Ammon's horn (tissue), 1 donor: ENCODE measurements at places on chromosomes 7 and 10.

DNA sequence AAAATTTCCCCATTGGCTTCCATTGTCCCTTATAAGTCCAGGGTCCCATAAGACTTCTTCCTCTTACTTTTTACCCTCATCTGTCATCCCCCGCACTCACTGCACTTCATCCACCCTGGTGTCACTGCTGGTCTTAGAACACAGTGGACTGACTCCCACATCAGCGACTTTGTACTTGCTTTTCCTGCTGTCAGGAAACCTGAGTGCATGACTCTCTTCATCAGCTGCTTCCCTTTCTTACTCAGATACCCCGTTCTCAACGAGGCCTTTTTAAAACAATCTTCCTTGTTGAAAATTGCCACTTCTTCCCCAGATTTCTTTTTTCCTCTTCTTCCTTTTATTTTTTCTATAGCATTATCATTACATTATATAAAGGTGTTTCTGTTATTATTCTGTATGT is 305.4 kb downstream of the SDK1 start:
- DNase-seq, result no peak

GRCh38 chr10:60351191-60351853 is 38.4 kb downstream of the ANK3 start:
- DNase-seq, result peak; percentile 68

DNA sequence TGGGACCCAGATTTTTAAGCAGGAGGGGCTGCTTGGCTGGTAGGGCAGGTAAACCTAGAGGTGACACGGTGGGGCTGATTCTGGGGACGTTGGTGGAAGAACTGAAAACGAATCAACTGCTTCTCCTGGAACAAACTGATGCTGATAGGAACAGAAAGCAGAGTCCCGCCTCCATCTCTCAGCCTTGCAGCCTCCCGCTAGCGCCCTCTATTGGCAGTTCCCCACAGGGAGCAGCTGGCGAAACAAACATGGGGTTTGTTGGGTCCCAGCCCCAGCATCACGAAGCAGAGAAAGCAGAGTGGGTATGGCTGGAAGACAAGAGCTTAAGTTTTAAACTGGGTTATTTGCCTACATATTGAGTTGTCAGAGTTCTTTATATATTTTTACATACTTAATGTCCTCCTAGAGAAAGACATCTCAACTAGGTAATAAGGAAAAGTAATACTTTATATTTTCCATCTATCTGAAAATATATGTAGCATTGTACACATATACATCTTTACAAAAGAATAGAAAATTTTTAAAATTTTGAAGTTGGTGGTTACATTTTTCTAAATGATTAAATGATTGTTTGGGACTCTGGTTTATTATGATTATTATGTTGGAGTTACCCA is 42.3 kb upstream of the FOXI2 start:
- DNase-seq, result no peak

GRCh38 chr7:101265622-101266516 is 21.0 kb upstream of the FIS1 start:
- DNase-seq, result no peak

DNA sequence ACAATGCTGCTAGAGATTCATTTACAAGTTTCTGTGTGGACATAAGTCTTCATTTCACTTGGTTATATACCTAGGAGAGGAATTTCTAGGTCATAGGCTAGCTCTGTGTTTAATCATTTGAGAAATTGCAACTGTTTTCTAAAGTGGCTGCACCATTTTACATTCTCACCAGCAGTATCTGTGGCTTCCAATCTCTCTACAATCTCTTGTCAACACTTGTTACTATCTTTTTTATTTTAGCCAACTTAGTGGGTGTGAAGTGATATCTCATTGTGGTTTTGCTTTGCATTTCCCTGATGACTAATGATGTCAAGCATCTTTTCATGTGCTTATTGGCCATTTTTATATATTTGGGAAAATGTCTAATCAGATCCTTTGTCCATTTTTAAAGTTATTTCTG is 53.0 kb upstream of the DRGX start:
- DNase-seq, result no peak

- peak; percentile 63 for DNase-seq
Observed at GRCh38 chr10:99711129-99711719, 20.7 kb downstream of the COX15 start.

- no peak for DNase-seq
Observed at GRCh38 chr7:119967221-119967620, 305.8 kb upstream of the KCND2 start.

DNA sequence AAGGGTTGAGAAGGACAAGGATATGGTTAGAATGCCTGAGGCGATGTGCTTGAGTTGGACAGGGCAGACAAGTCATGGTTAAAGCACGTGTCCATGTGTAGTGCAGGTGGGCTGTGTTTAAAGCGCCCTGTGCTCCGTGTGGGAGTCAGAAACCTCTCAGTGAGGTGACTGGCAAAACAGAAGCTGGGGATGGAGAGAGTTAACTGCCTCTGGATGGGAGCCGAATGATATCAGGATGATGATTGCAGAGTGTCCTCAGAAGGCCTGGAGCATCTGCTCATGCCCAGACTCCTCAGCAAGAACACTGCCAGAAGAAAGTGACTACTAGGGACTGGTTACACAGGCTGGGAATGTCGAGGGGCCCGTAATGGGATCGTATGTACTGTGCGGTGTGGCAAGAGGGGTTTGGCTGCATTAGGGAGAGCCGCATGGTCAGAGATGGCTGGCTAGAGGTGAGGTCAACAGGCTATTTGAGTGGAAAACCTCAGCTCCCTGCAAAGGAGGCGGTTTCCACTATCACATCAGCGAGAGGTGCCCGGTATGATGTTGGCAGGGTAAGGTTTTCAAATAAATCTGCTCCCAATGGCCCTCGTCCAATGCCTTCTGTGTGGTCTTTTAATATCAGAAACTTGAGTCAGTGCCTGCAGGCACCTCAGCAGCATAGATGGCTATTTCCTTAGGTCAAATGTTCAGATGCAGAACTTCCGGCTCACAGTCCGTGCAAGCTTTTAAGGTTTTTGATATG is 26.1 kb upstream of the MRC1 start:
- DNase-seq, result peak; percentile 29

DNA sequence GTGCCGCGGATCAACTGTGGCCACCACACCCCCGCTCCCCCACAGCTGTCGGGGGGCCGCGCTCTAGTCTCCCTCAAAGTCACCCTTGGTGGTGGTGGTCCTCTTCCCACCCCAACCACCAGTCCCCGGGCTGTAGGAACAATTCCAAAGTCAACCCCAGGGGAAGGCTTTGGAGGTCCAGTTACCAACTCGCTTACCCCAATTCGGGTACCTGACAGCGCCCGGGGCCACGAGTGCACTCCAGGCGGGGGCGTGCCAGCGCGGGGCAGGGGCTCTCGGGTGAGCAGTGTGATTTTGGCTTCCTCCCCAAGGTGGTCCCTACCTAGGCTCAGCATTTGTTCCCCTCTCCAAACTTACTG is 584 bp upstream of the ZMIZ1 start:
- no peak for DNase-seq

DNA sequence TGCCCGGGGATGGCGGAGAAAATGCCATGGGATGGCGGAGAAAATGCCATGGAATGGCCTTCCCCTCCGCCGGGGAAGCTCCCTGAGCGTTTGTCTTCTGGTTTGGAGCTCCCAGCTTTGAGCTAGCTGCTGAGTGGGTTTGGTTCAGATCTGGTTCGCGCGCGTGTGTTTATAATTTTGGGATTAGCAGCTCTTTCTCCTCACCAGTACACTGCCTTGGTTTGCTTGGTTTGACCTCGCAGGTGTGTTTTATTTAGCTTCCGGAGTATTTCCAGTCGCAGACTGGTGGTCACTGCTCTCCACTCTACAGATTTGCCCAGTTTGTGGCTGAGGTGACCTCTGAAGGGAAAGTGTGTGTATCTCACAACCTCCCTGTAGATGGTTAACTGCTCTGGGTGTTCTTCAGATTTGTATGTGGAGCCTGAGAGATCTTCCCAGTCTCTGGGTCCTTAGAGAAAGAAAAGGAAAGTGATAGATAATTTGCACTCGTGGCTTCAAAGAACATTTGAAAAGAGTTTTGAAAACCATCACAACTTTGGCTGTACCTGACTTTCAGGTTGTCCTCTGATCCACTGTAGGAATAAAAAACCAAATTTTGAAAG is 597 bp downstream of the ZNF277 start:
- DNase-seq, result no peak

DNA sequence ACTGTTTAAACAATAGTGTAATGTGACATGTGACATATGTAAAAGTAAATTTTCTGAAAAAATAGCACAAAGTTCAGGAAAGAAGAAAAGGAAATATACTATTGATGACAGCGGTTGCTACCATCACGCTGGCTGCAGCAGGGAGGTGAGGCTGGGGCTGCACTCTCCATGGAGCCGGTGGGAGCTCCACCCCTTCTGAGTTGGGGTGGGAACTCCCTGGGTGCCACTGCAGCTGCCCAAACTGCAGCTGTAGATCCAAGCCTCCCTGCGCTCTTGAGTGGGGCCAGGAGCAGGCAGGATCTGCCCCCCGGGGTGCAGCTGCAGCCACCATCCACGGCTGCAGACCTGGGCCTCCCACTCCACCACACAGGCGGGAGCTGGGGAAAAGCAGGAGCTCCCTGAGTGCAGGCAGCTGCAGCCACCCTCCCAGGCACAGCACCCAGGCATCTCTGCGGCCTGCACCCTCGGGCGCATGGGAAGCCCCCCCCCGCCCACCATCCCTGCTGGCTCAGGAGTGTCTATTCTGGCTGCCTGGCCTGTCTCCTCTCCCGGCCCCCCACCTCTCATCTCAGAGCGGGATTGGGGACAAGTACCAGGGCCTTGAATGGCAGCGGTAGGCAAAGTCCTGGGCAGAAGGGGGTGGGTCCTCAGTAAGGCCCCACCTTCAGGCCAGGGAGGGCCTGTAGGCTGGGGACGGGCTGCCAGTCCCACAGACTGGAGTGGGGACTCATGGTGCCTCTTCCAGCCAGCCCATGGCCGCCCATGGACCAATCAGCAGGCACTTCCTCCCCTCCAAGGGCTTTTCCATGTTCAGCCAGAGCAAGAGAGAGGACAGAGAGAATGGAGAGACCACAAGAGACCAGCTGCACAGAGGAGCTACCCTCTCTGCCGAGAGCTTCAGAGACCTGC is 50.1 kb downstream of the TNS3 start:
- DNase-seq, result no peak

- DNase-seq, result peak; percentile 52
Observed at GRCh38 chr10:13608246-13608853, 21.6 kb downstream of the PRPF18 start.

DNA sequence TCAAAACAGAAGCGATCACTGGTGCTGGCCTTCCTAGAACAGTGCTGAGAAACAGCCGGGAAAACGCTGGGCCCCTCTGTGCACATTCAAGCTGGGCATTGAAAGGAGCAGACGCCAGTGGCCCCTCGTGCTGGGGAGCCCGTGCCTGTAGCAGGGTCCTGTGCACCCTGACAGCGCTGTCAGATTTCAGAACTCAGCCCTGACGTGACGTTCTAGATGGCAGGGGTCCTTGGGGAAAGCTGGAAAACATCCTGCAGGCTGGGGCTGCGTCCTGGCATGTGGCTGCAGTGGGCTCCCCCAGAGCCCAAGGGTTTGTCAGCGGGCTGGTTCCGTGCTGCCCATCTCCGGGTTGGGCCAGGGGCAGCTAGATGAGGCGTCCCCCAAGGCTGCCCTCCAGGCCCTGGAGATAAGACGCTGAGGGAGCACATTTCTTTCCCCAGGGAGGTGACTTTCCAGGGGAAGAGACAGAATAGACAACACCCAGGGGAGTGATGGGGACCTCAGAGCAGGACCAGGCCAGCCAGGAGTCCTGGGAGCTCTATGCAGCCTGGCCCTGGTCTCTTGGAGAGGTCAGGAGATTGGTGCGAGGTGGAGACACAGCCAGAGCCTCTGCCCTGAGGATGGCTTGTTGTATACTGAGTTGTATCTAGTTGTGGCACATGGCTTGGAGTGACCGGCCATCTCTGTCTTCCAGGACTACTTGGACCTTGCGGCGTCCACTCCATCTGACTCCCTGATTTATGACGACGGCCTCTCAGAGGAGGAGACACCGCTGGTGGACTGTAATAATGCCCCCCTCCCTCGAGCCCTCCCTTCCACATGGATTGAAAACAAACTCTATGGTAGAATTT is 12.1 kb upstream of the CSGALNACT2 start:
- no peak for DNase-seq

DNA sequence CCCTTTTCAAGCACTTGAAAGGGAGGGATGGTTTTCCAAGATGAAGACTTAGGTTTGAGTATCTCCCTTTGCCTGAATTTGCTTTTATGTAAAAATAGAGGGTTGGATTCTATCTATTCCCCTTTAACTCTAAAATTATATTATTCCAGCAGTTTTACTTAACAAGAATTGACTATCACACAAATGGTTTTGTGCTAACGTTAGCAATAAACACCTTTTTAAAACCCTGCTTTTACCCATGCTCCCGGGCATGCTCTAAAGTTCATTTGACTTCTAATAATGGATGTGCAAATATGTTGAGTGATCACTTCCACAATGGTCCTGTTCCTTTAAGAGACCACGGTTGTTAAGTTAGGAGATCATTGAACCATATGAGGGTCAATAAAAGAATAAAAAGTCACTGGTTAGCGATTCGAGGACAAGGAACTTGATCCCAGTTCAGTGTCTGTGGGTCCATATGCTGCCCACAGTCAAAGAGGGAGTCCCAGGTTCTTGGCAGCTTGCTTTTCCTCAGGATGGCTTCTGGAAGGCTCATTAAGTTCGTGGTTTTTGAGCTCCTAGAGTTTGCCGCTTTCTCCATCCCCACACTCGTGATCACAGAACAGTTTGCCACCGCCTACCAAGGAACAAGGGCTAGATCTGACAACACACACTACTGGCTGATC is at the start of gene TMEM236:
Gene TMEM236, plus strand, starts transcription at position 421 of the 665 bp plus-strand sequence. Its CDS starts 95 bp downstream, at position 516.
- DNase-seq, result no peak

DNA sequence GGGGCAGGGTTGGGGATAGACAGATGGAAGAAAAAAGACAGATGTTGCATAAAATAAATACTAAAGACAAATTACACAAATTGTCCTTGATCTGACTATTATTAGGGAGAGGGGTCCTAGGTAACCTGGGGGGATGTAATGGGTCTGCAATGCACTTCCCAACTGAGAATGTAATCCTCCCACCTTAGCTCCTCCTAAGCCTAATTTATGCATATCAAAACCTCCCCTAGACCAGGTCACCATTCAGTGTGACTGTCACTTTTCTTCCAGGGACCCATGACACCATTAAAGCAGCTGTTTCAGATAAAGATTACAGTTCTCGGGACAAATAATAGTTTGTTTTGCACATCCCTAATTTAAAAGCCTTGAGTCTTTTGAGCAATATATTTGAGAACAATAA is 133.9 kb upstream of the FEZF1 start:
- no peak for DNase-seq

DNA sequence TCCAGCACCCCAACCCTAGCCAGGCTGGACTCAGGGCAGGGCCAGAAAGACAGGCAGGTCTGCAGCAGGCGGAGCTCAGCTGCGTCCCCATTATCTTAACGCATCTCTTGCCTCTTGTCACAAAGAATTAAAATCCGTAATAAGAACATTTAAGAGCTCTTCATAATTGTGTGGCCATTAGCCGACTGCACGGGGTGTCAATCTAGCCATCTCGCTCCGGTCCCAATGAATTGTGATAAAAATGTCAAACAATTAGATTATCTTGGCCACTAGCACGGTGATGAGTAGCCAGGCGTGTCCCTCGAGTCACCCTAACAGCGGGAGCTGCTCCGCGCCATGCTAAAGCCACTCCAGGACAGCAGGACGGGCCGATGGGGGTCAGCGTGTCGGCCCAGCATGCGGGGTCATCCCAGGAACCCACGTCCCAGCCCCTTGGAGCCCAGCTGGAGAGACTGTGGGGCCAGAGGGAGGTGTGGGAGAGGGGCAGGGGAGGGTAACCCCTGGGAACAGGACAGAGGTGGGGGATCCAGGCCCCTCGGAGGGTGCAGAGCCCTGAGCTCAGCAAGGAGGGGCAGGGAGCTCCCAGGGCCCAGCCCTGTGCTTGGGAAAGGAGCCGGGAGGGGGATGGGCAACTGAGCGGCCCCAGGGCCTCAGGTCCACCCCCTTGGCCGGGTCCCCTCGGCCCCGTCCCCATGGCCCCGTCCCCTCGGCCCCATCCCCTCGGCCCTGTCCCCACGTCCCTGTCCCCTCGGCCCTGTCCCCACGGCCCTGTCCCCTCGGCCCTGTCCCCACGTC is 17.7 kb upstream of the NKX6-2 start:
- DNase-seq, result no peak
